CD4-positive, alpha-beta T cell treated with Interleukin-10 for 1 hour (primary cell): ENCODE measurements at places on chromosomes 6 and 20.

- DNase-seq, result no peak
Observed at GRCh38 chr6:82836022-82836575, 229.5 kb downstream of the UBE3D start.

DNA sequence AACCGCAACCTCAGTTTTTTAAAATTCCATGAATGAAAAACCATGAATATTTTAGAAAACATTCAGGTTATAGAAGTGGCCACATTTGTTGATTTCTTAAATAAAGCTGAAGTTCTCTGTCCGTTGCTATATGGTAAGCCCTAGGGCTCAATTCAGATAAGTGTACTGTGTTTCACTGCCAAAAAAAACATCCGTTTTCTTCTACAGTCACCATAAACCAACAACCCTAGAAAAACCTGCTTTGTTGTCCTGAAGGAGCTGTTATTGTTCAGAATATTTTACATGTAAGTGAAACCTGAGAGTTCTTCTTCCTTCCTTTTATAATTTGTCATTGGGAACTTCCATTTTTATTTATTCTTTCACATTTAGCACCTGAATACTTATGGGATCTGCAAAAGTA is 274.1 kb downstream of the TFAP2A start:
- no peak for DNase-seq

- no peak for DNase-seq
Observed at GRCh38 chr20:58303547-58303946, 6.0 kb upstream of the RAB22A start.

DNA sequence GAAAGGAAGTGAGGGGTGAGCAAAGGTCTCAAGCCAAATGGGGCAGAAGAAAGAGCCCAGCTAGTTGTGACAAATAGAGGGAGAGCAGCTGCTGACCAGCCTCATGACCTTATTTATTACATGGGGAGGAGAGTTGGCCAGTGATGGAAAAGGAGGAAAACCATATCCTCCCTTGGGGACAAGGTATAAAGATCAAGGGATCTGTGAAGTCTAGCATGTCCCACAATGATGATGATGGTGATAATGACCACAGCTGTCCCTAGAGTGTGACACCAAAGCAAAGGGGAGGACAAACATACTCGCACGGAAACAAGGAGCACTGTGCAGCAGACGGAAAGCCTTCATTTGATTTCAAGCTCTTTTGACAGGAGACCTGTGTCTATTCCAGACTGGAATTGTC is 190.4 kb upstream of the MCHR2 start:
- no peak for DNase-seq

DNA sequence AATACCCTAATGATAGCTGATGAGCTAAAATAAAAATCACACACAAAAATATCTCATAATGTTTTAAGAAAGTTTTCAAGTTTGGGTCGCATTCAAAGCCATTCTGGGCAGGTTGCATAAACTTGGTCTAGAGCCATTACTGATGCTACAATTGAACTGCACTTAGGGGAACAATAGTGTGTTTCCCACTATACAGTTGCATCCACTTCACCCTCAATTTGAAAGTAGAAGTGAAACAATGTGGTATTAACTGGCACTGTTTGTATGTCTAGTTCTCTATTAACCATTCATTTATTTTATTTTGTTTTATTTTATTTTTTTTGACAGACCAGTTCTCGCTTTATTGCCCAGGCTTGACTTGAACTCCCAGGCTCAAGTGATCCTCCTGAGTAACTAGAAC is 23.0 kb upstream of the STK38 start:
- no peak for DNase-seq

GRCh38 chr20:33443006-33443511 is 504 bp downstream of the SNTA1 start:
- no peak for DNase-seq

GRCh38 chr6:6007366-6008088 is 802 bp upstream of the NRN1 start:
- no peak for DNase-seq

- DNase-seq, result no peak
Observed at GRCh38 chr6:44367681-44368080, 19.8 kb upstream of the CDC5L start.

DNA sequence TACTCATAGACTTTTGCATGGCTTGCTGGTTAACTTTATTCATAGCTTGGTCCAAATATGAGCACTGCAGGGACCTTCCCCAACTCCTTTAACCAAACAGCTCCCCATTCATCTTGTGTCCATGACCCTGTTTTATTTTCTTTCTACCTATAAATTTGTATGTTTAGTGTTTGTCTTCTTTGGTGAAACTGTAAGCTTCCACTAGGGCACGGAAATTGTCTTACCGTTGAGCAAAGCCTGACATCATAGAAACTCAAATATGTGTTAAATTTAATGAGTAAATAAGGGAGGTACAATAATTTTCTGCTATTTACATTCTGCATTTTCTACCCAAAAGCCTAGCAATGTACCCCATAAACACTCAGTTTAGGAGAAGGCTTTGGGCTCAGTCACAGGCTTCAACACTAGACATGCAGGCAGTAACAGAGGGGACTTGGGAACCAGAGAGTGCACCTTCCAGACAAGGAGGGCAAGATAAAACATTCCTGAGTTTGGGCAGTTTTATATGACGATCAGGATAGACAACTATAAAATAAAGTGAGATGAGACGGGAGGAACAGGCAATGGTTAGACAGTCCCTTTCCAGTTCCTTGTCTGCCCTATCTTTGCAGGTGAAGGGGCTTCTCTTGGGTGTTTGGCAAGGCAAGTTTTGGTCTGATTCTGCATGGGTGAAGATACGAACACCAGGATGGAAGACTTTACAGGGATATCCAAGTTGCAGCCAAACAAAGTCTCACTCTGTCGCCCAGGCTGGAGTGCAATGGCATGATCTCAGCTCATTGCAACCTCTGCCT is 46.2 kb upstream of the ZNF217 start:
- DNase-seq, result no peak

DNA sequence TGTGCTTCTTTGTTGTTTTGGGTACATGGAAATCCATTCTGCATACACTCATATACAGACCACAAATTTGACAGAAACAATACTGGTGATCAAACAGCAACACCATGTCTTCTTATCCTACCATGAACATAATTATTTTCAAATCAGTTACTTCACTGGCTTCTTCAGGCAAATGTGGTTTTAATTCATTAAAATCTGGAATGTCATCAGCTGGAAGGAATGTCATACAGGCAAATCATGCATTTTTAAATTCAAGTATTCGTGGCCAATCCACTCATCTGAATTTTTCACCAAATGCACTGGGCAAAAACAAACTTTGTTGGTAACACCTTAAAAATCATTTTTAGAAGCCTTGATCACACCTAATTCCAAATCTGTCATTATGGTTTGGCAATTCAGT is 59.3 kb downstream of the KIF6 start:
- no peak for DNase-seq

- no peak for DNase-seq
Observed at GRCh38 chr20:32477594-32478512, 107.3 kb downstream of the NOL4L start.

DNA sequence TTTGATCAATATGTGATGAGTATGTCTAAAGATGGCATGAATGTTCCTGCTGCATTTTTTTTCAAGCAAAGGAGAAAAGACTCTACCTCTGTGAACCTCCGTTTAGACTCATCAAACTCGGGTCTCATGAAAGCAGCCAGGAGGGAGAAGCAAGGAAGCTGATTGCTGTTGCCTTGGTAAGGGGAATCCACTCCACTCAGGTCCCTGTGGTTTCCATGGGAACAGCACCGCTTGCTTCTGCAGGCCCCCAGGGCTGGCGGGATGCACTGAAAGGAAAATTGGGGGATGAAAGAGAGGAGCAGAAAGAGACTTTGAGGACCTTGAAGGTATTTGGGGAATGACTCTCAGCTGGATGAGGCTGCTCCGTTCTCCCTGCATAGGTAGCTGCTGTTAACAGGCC is 249.6 kb upstream of the RIN2 start:
- DNase-seq, result no peak

DNA sequence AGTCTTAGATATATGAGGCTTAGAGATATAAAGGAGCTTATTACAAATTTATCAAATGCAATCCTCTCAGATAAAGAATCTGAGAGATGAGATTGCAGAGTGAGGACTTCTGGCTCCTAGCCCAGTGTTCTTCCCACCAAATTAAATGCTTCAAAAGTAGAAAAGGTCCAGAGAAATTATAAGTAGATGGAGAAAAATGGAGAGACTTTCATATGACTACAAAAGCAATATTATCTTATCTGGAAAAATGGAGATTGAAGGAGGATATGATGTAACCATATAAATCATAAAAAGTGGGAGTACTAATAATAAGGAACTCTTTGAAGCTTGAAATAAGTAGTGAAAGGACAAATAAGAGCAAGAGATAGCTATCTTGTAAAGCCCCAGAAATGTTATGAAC is 2.8 kb downstream of the KCTD20 start:
- DNase-seq, result no peak

DNA sequence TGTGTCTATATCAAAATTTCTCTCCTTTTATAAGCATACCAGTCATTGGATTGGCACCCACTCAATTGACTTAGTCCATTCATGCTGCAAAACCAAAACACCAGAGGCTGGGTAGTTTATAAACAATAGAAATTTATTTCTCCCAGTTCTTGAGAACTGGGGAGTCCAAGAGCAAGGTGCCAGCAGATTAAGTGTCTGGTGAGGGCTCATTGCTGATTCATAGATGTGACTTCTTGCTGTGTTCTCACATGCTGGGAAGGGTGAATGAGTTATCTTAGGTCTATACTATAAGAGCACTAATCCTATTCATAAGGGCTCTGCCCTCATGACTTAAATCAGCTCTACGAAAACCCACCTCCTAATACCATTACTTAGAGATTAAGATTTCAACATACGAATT is 501.4 kb downstream of the EPM2A start:
- DNase-seq, result no peak

DNA sequence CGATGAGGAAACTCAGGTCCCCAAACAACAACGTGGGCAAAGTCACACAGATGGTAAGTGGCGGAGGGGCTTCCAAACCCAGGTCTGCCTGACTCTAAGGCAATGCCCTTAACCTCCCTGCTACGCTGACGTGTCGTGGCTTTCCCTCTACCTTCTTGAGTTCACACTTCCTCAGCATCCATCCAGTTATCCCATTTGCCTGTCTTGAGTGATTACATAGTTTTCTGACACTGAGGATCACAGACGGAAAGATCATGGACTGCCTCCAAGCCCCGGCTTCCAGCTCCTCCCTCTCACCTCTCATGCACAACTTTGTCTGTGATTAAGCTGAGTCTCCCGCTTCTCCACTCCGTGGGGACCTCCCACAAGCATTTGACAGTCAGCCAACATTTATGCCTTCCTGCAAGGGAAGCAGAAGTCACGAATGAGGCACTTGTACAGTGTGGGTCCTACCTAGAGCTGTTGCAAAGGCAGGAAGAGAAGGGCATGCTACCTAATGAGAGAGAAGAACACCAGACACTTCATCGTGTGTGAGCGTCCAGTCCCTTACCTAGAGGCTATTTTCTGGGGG is 33.8 kb downstream of the TBC1D7 start:
- DNase-seq, result no peak

DNA sequence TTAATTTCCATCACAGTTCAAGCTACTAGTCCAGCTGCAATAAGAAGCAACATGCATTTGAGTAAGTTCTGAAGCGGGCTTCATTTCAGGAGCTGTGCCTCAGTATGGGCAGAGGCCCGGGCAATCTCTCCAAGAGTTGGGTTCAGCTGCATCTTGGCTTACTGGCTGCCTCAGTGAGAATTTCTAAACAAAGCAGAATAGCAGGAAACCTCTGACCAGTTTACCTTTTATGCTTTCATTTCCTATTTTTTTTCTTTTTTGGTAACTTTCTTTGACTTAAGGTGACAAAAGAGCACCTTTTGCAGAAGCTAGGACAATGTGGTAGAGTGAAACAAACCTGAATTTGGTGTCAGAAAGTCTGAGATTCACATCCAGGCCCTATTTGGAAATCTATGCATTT is 51.0 kb upstream of the FBXO30 start:
- DNase-seq, result no peak

DNA sequence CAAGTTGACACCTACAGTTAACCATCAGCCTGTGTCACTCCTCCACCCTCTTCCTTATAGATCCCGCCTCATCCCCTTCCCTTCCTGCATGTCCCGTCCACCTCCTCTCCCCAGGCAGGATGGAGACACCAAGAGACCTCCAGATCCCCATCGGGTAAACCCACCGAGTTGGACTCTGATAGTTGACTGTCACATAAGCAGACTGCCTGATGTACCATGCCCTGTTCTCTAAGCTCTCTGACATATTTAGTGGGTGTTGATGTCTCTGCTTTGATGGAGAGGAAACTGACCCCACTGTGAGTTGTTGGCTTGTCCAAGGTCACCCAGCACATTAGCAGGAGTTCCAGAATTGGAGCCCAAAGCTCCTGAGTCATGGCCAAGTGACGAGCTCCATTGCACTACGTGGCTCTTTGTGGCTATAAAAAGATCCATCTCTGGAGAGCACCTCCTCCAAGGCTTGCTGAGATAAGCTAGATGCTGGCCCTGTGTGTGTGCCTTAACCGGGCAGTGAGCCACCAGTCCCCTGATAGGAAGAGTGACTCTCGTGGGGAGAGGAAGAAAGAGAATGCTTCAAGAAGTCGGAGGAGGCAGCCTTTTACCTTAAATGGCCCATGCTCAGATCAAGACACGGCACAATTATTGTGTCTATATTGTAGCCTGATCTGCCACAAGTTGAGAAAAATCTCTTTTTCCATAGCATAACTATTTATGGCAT is 236.0 kb upstream of the ECI2 start:
- no peak for DNase-seq

DNA sequence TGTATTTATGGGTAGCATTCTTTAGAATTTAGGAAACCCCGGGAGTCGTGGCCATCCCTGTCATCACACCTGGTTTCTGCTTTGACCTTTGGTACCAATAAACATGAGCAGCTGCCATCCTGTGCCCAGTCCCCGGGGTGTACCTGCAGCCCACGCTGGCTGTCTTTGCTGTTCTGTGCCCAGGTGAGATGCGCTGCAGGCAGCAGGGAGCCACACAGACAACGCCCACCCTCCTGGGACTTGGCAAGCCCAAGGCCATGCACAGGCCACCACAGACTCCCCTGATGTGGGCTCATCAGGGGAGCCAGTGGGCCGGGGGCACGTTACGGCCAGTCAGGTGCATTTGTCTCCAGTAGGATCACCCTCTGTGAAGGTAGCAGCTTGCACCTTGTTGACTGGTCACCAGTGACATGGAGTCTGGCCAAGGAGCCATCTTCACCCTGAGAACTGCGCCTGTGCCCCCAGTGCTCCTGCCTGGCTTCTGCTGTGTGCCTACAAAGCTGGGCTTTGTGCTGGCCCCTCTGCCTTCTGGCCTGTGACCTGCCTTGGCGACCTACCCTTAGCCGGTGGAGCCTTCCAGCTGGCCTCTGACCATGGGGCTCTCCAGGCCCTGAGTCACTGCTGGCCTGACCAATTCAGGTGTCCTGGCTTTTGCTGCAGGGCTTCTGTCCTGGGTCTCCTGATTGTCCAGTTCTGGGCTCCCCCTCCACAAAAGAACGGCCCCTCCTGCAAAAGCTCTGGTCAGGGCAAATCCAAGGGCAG is 14.2 kb upstream of the UNC93A start:
- DNase-seq, result no peak
